Activated naive CD4-positive, alpha-beta T cell treated with anti-CD3 and anti-CD28 coated beads, Interleukin-2, amount 50 U/mL, for 72 hours (primary cell): ENCODE measurements at places on chromosomes 12 and 14. TPM values are rescaled to one million over a fixed set of nuclear protein-coding genes. Genes with fewer than 3 reads are reported as not detected.

- DNase-seq: no peak
Measured at GRCh38 chr12:22459838-22460490, 84.4 kb downstream of the C2CD5 start.

GPR68 gene
- 12.7 TPM for total RNA-seq

ASB2 gene
- 12.9 TPM for total RNA-seq

KRT72 gene
- 1.4 TPM for total RNA-seq

FBXO33 gene
- 15.6 TPM for total RNA-seq

TPH2 gene
- total RNA-seq: not detected

GRCh38 chr12:110794623-110795280 is 52.0 kb upstream of the CCDC63 start:
- no peak for DNase-seq

DNA sequence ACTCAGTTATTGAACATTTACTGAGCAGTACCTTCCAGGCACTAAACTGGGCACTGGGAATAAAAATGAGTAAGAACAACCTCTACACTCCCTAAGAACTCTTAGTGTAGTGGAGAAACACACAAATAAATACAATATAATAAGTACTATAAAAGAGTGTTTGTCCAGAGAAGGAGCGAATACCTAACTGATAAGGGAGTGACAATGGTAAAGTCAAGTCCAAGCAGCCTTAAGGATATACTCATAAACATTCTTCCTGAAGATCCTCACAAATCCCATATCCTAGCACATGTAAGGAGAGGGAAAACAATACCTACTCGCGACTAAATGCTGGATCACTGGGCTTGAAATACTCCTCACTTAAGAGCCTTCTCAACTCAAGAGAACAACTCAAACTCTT is 32.8 kb downstream of the SPTLC2 start:
- DNase-seq: no peak

DNA sequence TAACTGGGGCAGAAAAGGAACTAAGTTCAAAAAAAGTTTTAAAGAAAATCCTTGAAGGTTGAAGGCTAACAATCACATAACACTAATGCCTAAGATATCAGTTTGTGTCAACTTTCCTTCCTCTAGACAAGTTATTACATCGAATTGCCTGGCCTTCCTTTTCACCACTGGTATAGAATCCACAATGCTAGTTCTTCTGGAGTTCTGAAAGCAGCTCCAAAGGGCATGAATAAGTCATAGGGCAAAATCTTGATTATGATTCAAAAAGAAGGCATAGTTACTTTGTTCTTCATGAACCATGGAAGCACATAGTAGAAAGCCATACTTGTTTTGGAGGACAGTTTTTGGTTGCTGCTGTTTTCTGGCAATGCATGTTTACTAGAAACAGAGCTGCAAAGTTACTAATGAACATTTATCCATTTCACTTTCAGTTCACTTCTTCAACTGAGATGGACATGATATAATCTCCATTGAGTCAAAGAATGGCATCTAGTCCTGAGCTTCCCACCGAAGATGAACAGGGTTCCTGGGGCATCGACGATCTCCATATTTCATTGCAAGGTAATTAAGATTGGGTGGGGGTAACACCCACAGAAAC is 56.0 kb downstream of the SYNE2 start:
- DNase-seq: no peak

- no peak for DNase-seq
Measured at GRCh38 chr12:65287426-65287825, 8.9 kb downstream of the MSRB3 start.
